NK-92 treated with Interleukin-12 subunit alpha and Interleukin-12 subunit beta, amount 100 ng/mL, for 24 hours (cell line): ENCODE measurements at places on chromosomes 3 and 15.

GRCh38 chr3:2568156-2568555, 469.5 kb downstream of the CNTN4 start:
- no peak for DNase-seq

DNA sequence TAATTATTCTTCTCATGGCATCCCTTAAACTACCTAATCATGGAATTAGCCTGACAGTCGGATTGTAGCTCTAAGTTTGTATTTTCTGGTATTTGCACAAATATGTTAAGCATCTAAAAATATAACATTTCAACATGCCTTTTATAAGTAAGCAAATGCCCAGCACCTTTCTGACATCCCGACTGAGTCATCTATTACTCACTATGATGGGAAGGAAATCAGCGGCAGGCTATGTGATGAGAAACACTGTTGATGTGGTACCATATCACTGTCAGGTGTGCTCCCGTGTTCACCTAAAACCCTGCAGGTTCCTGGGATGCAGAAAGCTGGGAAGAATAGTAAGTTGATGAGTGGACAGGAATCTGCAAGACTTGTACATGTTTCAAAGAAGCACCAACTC, 367.8 kb upstream of the IL12A start:
- no peak for DNase-seq

GRCh38 chr3:78645628-78646310, 1122.0 kb downstream of the ROBO1 start:
- DNase-seq = no peak

DNA sequence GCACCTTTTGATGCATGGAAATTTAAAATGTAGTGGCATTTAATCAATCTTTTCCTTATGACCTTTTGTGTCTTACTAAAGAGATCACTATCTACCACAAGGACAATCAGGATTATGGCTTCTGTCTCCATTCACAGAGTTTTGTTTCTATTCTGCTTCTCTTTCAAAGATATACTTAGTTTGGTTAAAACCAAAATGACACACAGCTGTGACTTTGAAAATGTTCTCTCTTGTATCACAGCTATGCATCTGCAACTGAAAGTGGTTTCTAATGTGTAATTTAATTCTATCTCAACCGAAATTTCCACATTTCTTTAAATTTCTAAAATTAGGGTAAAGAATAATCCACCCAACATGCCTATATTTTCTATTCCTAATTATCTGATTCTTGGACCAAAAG, 27.7 kb downstream of the HLTF start:
- DNase-seq = no peak

DNA sequence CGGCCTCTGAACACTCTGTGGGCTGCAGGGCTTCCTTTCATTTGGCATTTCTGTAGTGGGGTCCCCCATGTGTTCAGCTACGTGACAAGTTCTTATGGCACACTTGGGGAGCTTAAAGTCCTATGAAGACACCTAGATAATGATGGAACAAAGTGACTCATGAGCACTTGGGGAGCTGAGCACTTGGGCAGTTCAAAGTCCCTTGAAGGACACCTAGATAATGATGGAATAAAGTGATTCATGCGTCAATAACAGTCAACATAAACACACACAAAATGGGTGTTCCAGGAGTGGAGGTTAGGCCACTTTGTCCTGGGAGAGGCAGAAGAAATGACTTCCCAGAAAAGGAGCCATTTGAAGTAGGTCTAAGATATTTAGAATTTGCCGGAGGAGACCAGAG, 66.6 kb downstream of the LDHAL6B start:
- DNase-seq = no peak

- DNase-seq = no peak
These were observed 104.2 kb downstream of the CORO2B start for GRCh38 chr15:68683026-68683425.

DNA sequence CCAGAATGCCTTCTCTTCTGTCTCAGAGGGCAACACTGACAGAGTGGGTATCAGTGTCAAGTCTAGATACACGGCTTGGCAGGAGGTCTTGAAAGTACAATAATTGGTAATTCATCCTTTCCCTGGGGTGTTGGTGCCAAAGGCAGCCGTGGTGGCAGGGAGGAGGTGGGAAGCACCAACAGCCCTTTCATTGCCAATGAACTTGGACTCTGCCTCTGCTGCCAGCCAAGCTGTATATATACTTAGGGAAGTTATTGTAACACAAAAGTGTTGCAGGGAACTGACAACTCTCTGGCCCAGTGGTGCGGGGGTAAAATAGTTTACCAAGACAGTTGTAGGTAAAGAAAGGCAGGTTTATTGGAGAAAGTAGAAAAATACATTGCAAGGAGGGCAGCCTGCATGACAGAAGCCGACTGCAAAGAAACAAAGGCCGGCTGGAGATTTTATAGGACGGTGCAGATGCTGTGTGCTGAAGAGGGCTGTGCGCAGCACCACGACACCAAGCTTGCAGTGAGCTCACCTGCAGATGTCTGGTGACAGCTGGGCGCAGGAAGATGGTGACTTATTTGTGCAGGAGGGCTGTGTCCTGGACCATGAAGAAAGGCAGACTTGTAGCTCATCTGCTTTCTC, 4.0 kb upstream of the FAM3D start:
- DNase-seq = no peak

DNA sequence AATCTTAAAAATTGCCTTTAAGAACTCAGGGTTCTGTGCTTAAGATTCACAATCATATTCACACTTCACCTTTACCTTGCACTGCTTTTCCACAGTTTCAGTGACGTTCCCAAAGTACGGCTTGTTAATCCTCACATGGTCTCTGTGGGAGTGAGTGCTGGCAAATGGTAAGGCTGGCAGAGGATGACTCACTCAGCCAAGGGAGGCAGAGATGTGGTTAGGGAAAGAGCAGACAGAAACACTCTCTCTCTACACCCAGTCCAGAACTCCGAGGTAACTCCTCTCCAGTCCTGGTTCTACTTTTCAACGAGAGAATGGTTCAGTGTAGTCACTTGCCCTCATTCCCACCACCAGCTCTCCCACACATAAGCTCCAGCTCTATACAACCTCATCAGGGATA, 33.1 kb downstream of the RASGRP1 start:
- DNase-seq = no peak

DNA sequence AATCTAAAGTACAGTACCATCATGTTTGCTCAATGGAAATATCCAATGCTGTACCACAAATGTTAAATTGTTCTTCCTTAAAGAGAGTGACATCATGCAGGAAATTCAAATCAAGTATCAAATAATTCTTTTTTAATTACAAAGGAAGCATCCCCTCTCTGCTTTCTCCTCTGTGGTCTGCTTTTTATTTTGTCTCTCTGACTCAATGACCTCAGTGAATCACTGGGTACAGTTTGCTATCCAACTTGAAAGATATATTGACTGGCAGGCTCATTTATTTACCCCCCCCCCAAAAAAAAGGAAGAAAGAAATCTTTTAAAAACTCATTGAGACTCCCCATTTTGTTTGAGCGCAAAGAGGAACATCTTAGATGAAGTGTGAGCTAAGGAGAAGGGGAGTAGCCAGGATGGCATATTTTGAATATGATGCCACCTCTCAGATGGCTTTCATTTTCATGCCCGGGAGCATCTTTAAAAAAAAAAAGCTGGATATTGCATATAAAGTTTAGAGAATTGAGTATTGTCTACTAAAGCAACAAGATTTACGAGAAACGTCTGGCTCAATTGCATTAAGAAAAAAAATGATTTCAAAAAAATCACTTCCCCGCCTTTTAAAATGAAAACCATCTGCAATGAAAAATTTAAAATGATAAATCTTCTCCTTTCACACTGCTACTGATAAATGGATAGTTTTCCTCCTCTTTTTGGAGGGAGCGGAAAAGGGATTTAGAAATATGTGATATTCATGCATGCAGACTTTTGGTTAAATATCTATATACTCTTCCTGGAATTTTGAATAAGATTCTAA, 307.1 kb upstream of the DPH6 start:
- DNase-seq = no peak

DNA sequence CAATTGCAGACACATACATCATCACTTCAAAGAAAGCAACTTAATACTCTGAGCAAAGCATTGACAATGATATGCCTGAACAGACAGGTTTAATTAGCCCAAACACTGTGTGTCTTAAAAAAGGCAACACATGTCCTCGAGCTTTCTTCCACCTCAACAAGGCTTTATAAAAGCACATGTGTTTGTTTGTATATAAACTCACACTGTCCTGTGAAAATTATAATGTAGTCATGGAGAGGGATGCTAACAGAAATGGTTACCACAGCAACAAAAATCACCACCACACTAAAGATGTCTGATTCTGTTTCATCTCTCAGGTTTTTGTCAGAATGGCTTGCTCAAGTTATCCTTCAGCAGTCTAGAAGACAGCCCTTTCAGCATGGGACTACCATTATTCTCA, 314.7 kb downstream of the MAGI1 start:
- no peak for DNase-seq

- DNase-seq = no peak
These were observed 284.1 kb upstream of the NR2E3 start for GRCh38 chr15:71526060-71526820.

DNA sequence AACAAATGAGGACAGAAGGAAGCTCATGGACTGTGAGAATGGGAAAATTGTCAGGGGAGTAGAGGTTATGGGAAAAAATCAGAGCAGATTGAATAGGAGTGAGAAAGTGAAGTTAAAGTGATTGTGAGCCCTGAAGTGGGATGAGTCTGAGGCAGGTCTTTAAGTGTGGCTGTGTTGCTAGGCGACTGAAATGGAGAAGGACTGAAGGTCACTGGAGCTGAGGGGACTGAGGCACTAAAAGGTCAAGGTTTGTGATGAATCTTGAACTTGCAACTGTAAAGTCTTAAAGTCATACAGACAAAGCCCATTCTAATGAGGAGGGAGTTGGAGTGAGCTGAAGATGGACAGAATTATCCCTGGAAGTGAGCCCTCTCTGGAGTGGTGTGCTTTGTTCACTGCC, 518.9 kb downstream of the TUSC7 start:
- DNase-seq = no peak

GRCh38 chr15:39942753-39943150, 8.8 kb downstream of the EIF2AK4 start:
- no peak for DNase-seq

DNA sequence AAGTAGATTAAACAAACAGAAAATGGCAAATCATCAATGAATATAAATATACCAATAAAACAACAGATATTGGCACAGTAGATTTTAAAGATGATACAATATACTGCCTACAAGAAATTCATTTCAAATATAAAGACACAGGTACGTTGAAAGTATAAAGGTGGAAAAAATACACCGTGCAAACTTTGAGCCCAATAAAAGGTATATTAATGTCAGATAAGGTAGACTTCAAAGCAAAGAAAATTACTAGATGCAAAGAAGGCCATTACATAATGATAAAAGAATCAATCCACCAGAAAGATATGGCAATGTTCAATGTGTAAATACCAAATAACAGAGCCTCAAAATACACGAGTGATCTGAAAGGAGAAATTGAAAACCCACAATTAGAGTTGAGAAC, 34.3 kb upstream of the VIPR1 start:
- DNase-seq = no peak

GRCh38 chr3:4978204-4978965, 852 bp upstream of the BHLHE40 start:
- peak; percentile 98 for DNase-seq
